Mucosa of descending colon (tissue), 3 donors: ENCODE measurements at places on chromosomes 6 and 20. TPM values are rescaled to one million over a fixed set of nuclear protein-coding genes. Genes with fewer than 3 reads are reported as not detected.

DNA sequence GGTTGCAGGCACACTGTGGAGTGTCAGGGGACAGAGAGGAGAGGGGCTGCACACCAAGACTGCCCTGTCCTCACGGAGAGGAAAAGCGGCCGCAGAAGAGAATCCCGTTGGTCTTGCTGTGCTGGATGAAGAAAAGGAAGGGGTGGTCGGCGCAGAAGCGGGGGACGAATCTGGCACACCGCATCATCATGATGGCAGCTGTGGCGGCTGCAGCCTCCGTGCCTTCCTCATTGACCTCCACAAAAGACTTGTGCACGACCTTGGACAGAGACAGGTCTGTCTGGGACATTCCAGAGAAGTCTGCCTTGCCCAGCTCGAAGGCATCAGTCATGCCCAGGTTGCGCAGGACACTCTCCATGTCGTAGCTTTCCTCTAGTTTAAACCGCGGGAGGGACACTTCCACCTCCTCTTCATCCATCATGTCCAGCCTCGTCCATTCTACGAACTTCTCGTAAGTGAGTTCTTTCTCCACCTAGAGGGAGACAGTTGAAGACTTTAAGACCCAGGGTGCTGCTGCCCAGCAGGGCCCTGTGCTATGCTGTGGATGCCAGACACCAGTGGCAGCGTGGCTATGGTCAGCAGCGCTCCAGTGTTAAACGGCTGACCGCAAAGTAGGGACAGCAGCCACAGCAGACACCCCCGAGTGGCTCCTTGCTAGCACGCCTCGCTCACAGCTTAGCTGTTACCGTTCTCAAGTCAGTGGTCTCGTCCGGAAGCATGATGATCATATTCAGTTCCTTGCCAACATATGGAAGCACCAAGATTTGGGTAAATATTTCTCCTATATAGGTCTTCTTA lies 22.9 kb downstream of the SERPINB6 start:
- DNase-seq: no peak

- DNase-seq: no peak
Observed at GRCh38 chr6:156844089-156844488, 66.9 kb downstream of the ARID1B start.

DNA sequence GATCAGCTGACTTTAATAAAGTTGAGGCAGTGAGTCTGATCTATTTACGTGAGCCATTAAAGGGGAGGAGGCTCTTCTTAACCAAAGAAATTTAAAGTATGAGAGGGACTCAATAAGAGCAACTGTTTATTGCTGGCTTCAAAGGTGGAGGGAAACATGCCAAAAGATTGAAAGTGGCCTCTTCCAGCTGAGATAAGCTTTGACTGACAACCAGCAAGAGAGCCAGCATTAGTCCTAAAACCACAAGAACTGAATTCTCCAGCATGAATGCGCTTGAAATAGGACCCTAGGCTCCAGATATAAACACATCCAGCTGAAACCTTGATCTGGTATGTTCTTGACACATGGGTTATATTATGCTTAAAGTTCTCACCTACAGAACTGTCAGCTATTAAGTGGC lies 123.1 kb upstream of the GJE1 start:
- no peak for DNase-seq

- DNase-seq: no peak
Observed at GRCh38 chr6:48109944-48110343, 1.1 kb downstream of the PTCHD4 start.

DNA sequence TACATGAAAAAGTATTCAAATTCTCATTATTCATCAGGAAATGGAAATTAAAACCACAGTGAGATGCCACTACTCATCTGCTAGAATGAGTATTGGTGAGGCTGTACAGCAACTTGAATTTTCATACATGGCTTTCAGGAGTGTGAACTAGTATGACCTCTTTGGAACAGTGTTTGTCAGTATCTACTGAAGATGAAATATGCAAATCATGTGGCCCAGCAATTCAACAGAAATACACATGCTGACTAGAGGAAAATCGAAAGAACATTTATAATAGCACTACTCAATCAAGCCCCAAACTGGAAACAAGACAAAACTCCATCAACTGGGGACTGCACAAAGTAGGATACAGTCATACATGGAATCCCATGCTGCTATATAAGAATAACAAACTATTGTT lies 102.2 kb downstream of the DCDC2 start:
- DNase-seq: no peak

DNA sequence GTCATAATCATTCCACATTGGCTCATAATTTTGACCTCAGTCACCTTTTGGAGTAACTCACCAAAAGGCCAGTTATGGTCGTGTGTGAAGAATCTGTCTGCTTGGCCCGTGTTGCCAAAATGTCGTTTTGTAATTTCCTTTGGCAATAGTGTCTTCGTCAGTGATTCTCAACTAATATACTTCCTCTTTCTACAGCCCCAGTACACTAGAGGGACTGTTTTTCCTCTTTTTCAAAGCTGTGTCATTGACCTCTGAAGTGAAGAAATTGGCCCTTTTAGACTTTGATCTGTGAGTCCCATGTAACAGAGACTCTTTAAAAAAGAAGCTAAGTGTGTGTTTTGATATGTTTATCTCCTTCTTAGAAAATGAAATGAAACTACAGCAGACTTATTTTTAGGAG lies 5.2 kb downstream of the FOXO3 start:
- DNase-seq: peak; percentile 42

PSORS1C2 gene
- not detected for total RNA-seq

LAMA2 gene
- total RNA-seq: 3.6 TPM

TBC1D22B gene
- 15.5 TPM for total RNA-seq

GPX5 gene
- total RNA-seq: not detected

ZC2HC1B gene
- not detected for total RNA-seq
